ENCODE measurements at places on chromosomes 2 and 18.

GRCh38 chr2:11466307-11467128, 557 bp upstream of the E2F6 start:
- no peak for DNase-seq

GRCh38 chr2:73368781-73369180, 16.9 kb upstream of the ALMS1 start:
- no peak for DNase-seq

DNA sequence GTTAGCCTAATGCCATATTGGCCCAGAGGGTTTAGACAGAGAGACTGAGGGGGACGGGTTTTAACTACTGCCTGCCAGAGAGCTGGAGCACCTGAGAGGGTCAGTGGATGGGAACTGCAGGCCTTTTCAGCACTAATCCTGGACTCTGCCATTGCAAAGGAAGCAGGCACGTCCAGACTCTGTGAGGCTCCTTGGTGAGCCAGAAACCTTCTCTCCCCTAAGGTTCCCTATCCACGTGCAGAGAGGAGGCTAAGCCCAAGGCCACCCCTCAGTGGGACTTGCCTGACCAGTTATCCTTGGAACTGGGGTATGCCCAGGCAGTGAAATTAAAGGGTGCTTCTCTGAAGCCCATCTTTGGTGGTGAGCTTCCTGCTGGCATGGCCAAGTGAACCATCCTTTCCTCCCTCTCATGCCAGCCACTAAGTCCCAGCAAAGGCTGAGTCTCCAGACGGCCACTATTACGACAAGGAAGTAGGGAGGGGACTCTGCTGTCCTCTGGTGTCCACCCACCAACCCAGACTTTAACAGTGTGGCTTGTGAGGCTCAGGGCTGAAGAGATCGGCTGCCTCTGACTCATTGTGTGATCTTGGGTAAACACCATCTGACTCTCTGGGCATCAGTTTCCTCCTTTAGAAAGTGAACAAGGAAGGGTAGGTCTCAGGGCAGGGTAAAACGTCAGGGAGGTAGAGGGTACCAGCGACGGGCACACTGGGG, 3.9 kb upstream of the MLPH start:
- no peak for DNase-seq

- DNase-seq, result no peak
Measured at GRCh38 chr2:144382849-144383248, 137.1 kb downstream of the ZEB2 start.

GRCh38 chr2:181306785-181307184, 150.4 kb upstream of the ITGA4 start:
- no peak for DNase-seq

DNA sequence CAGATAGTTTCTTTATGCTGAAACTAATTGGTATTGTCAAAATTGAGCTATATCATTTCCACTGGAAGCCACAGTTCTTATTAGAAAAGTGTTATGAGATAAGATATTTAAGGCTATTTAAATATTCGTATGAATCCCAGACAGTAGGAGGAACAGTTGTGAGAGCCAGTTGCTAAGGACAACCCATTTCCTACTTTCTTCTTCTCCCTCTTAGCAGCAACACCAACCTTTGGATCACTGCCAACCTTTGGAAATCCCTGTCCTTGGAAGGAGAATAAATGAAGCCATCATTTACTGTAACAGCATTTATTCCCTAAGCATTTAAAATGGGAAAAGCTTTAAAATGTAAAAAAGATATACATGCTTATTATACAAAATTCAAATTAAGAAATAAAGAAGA, 85.8 kb downstream of the PLCL1 start:
- DNase-seq, result no peak

GRCh38 chr2:35973132-35973736, 382.3 kb upstream of the CRIM1 start:
- DNase-seq, result no peak

- no peak for DNase-seq
Measured at GRCh38 chr2:235097196-235097595, 145.4 kb downstream of the SH3BP4 start.

- no peak for DNase-seq
Measured at GRCh38 chr2:14982790-14983189, 350.3 kb downstream of the LRATD1 start.

DNA sequence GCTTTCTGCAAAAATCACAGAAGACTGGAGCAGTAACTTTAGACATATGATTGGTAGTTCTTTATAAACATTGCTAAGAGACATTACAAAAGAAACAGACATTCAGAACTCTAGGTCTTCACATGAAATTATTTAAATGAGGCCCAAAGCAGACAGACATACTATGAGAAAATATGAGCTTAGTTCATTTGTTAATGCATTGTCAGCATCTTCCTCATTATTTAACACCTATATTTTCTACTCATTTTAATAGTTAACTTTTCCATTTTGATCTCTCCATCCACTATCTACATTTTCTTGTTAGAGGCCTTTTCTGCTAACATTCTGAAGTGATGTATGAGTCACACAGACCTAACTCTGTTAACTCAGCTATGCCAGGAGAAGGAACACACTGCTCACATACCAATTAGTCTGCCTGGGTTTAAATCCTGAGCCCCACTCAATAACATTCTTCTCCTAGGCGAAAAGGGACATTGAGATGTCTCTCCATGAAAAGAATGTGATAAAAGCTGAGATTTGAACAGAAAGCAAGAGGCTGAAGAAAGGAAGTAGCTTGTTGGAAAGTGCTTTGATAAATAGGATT, 400.3 kb upstream of the PKDCC start:
- DNase-seq, result no peak

GRCh38 chr2:238165288-238165921, 6.6 kb downstream of the ERFE start:
- DNase-seq, result no peak

- DNase-seq, result no peak
Measured at GRCh38 chr18:44609181-44609941, 71.3 kb upstream of the SETBP1 start.

DNA sequence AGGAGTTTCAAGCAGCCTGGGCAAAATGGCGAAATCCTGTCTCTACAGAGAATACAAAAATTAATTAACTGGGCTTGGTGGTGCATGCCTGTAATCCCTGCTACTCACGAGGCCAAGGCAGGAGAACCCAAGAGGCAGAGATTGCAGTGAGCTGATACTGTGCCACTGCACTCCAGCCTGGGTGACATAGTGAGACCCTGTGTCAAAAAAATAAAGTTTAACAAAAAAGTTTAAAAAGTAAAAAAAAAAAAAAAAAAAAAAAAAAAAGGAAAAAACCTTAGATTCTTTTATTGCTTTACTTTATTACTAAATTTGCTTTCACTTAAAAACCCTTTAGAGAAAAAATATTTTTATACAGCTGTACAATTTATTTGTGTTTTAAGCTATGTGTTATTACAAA, 10.7 kb downstream of the CREB1 start:
- DNase-seq, result no peak

- DNase-seq, result no peak
Measured at GRCh38 chr2:37568565-37568964, 102.9 kb downstream of the CDC42EP3 start.

DNA sequence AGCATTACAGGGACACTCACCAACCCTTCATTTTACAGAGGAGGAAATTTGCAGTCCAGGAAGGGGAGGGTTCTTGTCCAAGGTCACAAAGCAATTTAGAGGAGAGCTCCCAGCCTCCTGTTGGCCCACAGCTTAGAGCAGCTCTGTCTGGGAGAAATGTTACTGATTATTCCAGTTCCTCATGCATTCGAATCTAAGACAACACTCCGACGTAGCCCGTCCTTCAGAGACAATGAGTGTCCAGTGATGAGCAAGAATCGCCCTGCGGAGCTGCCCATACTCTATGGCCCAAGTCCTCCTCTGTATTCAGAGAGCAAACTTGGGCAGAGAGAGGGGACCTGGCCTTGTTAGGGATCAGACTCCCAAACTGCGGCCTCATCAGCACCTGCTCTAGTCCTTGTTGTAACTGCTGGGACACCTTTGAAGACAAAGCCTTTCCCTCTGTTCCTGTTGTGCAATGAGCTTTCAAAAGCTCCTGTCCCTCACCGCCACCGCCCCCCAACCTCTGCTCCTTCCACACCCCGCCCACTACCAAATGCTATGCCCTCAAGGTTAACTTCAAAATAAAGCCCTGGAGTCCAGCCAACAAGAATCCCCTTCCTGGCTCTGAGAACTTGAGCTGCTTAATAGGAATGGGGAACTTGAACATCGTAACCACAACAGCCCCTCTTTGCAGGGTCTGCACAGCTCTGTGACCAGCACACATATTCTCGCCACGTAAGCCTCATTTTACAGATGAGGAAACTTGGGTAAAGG, 234.8 kb upstream of the SMAD2 start:
- no peak for DNase-seq

DNA sequence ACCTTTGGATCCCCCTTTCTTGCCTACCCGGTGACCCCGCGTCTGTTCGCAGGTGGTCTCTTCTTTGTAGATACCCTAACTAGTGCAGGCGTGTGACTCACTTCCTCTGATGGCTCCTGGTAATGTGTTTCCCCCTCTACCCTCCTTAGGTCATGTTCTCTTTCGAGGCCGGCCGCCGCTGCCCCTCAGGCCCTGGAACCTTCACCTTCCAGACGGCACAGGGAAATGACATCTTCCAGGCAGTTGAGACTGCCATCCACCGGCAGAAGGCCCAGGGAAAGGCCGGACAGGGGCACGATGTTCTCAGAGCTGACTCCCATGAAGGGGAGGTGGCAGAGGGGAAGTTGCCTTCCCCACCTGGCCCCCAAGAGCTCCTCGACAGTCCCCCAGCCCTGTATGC, 1.6 kb downstream of the DOK1 start:
- no peak for DNase-seq

GRCh38 chr2:58042486-58042970, 4.1 kb upstream of the VRK2 start:
- DNase-seq, result no peak

GRCh38 chr18:4207383-4207985, 247.6 kb downstream of the DLGAP1 start:
- DNase-seq, result no peak

- no peak for DNase-seq
Measured at GRCh38 chr2:46495231-46496030, 16.1 kb downstream of the TMEM247 start.

DNA sequence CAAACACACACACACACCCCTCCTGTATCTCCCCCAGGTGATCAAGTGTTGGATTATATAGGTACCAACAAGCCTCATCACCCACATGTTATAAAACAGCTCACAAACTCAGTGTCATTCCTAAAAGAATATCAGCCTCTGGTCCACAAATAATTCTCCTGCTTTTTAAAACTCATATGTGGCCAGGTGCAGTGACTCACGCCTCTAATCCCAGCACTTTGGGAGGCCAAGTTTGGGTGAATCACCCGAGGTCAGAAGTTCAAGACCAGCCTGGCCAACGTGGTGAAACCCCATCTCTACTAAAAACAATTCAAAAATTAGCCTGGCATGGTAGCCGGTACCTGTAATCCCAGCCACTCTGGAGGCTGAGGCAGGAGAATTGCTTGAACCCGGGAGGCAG, 87.8 kb downstream of the LRATD1 start:
- no peak for DNase-seq

DNA sequence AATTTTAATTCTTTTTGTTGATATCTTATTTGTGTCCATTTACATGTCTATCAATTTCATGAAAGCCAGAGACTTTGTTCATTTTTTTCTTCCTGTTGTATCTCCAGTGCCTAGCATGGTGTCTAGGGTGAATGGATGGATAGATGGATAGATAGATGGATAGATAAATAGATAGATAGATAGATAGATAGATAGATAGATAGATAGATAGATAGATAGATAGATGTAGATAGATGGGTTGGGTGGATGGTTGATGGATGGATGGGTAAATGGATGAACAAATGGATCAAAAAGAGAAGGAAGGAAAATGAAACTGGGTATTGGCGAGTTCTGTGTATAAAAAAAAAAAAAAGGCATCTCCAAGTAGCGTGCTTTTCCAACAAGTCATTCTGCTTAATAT, 120.5 kb downstream of the FAM124B start:
- DNase-seq, result no peak

- DNase-seq, result no peak
Measured at GRCh38 chr18:75202696-75203365, 6.1 kb downstream of the PTGR3 start.

- DNase-seq, result no peak
Measured at GRCh38 chr2:213545481-213545880, 261.2 kb downstream of the SPAG16 start.

DNA sequence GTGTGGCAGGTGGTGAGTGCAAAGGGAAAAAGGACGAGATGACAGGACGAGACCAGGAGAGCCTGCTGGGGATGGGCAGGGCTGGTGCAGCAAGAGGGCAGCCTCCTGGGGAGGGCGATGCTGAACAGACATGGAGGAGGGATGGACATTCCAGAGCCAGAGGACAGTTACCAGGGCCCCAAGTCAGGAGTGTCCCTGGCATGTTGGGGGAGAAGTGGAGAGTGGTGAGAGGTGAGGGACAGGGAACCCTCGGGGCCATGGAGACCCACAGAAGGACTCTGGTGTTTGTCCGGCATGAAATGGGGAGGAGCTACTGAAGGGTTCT, 19.0 kb downstream of the MTERF4 start:
- DNase-seq, result no peak

- DNase-seq, result no peak
Measured at GRCh38 chr2:217641960-217642359, 360.8 kb downstream of the TNS1 start.

- no peak for DNase-seq
Measured at GRCh38 chr2:97716695-97717612, 3.6 kb downstream of the ZAP70 start.

DNA sequence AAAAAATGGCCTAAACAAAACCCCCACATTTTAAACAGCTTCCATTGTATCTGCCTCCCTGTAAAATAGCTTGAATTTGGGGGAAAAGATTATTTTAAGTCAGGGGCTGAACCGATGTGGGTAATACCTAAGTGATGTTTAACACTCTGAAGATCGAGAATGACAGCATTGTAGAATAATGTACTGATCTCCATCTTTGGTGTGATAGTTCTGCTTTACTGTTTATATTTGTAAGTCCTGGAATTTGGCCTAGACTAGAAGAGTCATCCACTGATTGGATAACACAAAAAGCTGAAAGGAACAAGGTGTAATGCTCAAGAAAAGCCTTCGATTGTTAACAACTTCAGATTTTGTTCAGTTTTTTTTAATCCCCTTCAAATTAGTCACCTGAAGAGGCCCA, 53.8 kb upstream of the CCDC68 start:
- DNase-seq, result no peak

- no peak for DNase-seq
Measured at GRCh38 chr18:5309888-5310470, 14.5 kb upstream of the ZBTB14 start.

Data from T-helper 22 cell (primary cell).